Activated gamma-delta T cell treated with Interleukin-2 at 50 U/mL for 16 hours (primary cell): ENCODE measurements at places on chromosomes 13 and 19.

DNA sequence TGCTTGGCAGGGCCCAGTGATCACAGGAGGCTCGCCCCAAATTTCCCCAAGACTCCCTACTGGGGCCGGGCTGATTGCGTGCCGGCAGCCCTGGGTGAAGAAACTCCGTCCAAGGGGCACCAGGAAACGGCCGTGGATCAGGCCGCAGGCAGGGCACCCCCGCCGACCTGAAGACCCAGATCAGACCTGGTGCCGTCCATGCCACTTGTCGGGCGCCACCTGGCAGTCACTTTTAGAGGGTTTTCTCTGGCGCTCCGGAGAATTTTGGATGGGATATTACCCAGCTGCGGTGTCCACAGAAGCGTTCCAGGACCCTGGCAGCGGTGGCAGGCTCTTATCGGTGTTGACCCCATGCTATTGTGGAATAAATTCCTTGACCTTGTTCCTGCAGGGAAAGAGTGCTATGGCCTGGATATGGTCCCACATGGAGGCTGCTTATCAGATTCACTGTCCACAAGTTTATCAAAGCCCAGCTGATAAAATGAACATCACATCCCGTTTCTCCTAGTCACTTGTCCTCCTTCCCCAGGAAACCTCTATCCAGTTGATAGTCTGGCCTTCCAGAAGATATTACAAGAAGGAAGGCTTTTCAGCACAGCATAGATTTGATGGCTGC lies 38.2 kb downstream of the IGFL2 start:
- no peak for DNase-seq

GRCh38 chr13:46550822-46551221 lies 2.1 kb upstream of the LRCH1 start:
- DNase-seq = no peak

- no peak for DNase-seq
These were observed 27.4 kb downstream of the STARD13 start for GRCh38 chr13:33257841-33258807.

DNA sequence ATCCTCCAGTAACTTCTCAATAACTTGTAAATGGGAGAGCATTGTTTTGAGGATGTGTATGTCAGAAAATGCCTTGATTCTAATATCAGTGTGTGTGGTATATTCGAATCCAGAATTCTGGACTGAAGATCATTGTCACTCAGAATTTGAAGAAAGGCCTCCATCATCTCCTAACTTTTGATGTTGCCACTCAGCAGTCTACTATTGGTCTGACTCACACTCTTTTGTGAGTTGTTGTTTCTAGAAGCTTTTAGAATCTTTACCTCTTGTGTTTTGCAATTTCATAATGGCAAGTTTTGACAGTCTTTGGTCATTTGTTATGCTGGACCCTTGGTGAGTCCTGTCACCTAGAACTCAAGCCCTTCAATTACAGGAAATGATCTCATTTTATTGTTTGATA lies 77.0 kb downstream of the RUBCNL start:
- no peak for DNase-seq

GRCh38 chr19:17654993-17655392 lies 33.2 kb downstream of the UNC13A start:
- DNase-seq = no peak

DNA sequence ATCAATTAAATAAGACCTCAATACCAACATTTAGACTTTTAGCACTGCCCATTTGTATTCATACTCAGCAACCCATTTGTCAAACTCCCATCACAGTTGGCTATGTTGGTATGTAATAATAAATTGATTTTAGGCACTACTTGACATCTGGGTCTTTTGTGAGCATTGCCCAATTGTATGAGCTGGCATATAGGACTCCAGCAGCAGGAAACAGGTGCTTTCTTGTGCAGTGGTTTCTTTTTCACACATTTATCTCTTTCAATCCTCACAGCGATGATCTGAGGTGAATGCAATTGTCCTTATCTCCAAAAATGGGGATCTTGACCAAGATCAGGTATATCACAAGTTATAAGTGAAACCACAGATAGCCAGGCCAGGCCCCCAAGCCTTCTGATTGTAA lies 96.9 kb upstream of the OXGR1 start:
- no peak for DNase-seq

DNA sequence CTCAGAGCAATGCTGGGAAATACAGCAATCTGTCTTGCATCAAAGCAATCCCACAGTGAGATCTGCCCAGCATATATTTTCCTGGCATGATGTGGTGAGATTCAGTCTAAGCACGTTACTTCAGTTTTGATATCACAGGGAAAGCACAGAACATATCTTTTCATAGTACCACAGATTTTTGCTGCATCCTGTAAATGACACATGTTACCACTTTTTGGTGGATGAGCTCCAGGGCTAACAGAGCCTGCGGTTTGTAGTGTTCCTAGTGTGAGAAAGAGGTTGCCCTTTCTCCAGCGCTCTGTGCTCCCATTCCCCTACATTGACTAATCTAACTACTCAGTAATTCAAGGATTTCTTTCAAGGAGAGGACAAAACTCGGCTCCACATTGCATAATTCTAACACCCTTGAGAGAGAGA lies 409.0 kb downstream of the GPC6 start:
- no peak for DNase-seq

DNA sequence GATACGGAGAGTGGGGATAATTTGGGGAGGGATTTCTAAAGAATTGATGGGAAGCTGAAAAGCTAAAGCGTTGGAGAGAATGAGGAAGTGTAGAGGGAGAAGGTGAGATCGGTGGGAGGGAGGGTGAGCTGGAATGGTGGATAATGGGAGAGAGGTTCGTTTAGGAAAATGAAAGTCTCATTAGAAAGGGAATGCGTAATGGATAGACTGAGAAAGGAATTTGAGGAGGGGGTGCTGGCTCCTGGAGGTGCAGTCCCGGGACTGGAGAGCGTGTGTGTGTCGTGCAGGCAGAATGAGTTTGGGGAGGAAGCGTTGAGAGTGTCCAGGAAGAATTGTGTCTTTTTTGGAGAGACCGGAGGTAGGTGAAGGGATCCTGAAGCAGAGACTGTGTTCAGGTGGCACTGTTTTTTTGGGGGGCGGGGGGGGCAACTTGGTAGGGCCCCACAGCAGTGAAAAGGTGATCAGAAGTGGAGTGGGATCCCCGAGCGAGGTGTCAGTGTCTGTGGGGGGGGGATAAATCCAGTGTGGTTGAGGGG lies 1.4 kb downstream of the ACTN4 start:
- DNase-seq = no peak

GRCh38 chr13:18949970-18950369 lies 231.7 kb downstream of the TUBA3C start:
- DNase-seq = no peak

DNA sequence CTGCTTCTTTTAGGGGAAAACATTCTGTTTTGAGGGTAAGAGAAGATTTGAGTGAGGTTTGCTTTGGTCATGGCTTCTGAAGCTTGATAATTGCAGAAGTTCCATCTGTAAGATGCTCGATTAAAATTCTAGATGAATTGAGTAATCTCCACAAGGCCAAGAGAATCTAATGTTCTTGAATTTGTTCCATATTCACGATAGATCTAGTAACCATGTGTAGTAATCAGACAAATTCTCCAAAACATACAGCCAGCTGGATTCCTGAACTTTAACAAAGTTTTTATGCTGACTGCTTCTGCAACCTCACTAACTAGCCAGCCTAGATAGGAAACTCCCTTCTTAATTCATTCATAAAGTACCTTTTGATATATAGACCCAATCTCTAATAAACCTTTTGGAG lies 92.7 kb downstream of the COL4A2 start:
- DNase-seq = no peak

DNA sequence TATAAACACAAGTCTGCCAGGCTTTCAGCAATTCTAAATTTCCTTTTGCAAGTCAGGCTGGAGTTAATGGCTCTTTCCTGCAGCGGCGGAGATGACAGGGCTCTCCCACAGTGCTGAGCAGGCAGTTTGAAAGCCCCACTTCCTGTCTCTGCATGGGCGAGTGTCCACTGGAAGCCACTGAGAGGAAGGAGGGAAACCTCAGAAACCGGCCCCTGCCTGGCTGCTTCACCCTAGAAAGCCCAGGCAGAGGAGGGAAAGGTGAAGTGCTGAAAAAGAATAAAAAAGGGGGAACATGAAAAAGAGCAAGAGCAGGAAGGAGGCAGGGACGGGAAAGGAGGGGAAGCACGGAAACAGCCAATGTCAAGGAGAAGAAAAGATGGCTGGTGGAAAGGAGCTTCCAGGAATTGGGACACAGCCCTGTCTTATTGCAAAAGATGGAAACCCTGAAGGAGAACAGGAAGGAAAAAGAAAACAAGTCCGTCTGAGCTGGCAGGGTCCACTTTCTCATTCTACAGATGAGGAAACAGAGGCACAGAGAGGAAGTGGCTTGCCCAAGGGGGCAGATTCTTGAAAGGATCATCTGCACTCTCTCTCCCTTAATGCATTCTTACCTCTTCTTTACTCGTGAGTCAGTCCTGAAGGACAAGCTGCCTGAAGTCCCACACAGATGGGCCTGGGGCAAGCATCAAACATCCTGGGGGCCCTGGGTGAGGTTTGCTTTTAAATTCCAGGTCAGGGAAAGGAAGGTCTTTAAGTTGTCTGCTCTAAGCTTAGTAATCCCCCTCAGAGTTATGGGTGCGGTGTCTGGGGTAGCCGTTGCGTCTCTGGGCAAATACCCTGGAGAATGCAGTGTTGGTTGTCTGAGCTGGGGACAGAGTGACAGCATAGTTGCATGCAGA lies 38.8 kb upstream of the ALOX5AP start:
- no peak for DNase-seq

- no peak for DNase-seq
These were observed 5.8 kb upstream of the ERCC2 start for GRCh38 chr19:45376045-45376724.

- no peak for DNase-seq
These were observed 496.7 kb downstream of the GPC6 start for GRCh38 chr13:93723316-93723715.

DNA sequence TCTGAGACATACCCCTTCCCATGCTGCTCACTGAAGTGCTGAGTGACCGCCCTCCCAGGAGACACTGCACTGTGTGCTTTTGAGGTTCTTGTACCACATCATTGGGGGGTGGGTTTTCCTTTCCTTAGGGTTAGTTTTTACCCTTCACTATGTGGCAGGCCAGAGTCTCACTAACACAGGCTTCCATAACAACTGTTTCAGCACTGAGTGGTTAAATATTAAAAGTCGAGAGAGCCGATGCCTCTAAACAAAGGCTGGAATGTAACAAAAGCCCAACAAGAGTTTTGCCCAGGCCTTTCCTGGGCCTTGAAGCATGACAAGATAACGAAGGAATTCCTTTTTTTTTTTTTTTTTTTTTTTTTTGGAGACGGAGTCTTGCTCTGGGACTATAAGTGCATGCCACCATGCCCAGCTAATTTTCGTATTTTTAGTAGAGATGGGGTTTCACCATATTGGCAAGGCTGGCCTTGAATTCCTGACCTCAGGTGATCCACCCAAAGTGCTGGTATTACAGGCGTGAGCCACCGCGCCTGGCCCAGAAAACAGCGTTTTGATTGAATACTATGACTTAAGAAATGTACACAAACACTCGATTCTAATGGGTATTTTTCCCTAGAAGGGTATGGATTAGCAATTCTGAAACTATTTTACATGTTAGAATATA lies 46.5 kb downstream of the ZNF823 start:
- DNase-seq = no peak

GRCh38 chr13:76516586-76516985 lies 369.6 kb downstream of the KCTD12 start:
- no peak for DNase-seq

GRCh38 chr19:49210108-49210900 lies 52.7 kb downstream of the TRPM4 start:
- peak; percentile 6 for DNase-seq

DNA sequence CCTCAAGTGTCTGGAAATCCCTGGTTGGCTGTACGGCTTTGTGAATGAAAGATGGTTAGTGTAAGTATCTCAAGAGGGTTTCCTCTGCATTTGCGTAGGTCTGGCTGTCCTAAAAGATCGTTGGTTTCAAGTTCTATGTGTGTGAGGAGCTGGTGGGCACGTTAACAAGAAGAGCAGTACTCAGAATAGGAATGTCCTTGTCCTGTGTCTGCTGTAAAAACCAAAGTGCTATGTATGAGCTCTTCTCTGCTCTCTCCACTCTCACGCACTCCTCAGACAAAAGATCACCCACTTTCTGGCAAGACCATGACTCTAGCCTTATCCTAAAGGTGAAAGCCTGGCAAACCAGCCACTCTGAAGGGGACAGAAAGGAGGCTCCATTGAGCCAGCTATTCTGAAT lies 39.1 kb downstream of the USP12 start:
- no peak for DNase-seq

- no peak for DNase-seq
These were observed 191.0 kb upstream of the SOX1 start for GRCh38 chr13:111875915-111876314.
